ENCODE measurements at places on chromosomes 6 and 20.

- peak; percentile 89 for DNase-seq
Measured at GRCh38 chr6:165662749-165663376, at the start of gene PDE10A. PDE10A (minus strand) TSS chr6:165663241; CDS start chr6:165662811, 430 bp downstream.

GRCh38 chr6:42690151-42690702 lies 32.2 kb downstream of the PRPH2 start:
- DNase-seq: no peak

GRCh38 chr6:153437193-153437592 lies 306.1 kb upstream of the RGS17 start:
- DNase-seq: no peak

DNA sequence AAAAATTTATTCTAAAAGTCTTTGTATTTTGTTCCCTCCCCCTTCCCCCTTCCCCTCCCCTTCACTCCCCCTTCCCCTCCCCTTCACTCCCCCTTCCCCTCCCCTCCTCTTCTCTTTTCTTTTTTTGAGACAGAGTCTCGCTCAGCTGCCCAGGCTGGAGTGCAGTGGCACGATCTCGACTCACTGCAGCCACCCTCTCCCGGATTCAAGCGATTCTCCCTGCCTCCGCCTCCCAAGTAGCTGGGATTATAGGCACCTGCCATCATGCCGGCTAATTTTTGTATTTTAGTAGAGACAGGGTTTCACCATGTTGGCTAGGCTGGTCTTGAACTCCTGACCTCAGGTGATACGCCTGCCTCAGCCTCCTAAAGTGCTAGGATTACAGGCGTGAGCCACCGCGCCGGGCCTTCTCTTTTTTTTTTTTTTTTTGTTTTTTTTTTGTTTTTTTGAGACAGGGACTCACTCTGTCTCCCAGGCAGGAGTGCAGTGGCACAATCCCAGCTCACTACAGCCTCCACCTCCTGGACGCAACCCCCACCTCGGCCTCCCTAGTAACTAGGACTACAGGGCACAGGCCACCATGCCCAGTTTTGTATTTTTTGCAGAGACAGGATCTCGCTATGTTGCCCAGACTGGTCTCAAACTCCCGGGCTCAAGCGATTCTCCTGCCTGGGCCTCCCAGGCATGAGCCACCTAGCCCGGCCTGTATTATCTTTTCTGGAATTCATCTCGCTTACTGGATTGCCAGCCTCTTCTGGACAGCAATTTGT lies 1.1 kb upstream of the AFG1L start:
- no peak for DNase-seq

GRCh38 chr6:3456395-3456897 lies 404 bp downstream of the SLC22A23 start:
- DNase-seq: no peak

GRCh38 chr6:47952640-47953039 lies 158.4 kb downstream of the PTCHD4 start:
- DNase-seq: no peak

- DNase-seq: no peak
Measured at GRCh38 chr6:107737397-107737793, 86.7 kb downstream of the SCML4 start.

GRCh38 chr6:71072508-71072907 lies 115.6 kb upstream of the B3GAT2 start:
- no peak for DNase-seq

DNA sequence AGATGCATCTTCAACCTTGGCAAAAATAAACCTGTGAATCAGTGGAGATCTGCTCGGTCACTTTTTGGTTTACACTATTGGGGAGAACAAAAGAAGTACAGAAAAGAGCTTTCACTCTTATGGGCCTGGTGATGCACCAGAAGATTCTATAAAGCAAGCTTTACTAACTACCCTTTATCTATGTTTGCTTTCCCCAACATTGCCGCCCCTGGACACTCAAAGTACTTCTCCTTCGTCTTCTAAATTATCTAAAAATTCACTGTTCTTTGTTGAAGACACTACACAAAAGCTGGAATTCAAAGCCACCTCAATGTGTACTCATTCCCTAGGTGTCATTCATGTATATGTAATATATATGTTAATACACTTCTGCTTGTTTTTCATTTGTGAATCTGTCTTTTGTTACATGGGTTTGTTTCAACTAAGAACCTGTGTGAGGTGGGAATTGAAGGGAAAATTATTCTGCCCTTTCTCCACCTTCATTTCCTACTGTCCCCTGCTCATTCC lies 97.9 kb upstream of the BTN3A2 start:
- no peak for DNase-seq

- DNase-seq: no peak
Measured at GRCh38 chr6:111648100-111648499, 42.4 kb upstream of the TRAF3IP2 start.

DNA sequence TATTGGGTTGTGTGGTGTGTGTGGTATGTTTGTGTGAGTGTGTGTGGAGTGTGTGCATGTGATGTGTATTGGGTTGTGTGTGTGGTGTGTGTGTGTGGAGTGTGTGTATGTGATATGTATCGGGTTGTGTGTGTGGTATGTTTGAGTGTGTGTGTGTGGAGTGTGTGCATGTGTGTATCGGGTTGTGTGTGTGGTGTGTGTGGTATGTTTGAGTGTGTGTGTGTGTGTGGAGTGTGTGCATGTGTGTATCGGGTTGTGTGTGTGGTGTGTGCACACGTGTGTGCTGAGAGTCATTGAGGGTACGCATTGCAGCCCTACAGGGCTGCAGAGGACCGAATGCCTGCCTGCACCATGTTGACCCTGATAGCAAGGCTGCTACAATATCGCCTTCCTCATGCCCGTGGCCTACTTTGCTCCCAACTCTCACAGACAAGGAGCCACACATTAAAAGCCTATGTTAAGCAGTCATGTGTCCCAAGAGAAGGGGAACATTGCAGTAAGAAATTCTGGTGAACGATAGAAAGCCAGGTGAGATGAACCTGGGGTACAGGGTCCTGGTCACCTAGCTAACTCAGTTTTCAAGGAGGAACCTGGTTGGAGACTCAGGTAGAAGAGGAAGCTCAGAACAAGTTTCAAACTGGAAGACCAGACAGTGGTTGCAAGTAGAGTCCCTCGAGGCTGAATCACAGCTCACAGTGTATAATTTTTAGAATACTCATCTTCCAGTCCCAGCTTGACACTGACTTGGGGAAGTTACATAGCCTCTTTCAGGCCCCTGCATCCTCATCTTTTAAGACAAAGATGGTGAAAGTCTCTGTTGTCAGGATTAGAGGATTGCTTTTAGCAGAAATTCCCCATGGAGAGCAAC lies 45.7 kb upstream of the TMEM170B start:
- no peak for DNase-seq

DNA sequence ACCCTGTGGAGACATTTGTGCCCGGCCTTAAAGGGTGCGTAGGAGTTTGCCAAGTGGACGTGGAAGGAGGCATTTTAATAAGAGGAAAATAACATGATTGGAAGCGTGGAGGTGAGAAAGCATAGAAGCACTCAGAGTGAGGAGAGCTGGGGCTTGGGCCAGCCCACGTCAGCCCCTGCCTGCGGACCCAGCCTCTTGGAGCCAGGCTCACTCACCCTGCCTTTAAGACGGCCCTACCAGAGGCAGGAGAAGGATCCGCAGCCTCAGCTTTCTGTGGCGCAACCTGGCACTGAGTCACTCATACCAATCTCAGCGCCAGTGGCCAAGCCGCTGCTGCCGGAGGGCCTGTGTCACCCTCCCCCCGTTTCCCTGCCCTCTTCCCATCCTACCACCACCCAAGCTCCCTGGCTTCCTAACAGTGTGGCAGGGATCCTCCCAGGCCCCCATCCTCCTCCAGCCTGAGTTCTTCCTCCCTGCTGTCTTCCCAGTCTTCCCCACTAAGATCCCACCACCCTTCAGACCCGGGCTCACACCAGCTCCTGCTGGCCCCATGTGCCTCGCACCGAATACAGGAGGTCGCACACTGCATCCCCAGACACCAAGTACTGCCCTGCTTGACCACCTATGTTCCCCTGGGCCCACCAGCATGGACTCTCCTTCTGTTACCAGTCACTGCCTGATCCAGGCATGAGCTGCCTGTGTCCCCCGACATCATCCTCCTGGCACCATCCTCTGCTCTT lies 285.2 kb downstream of the UST start:
- no peak for DNase-seq

- DNase-seq: no peak
Measured at GRCh38 chr20:21640556-21640955, 64.9 kb upstream of the PAX1 start.

DNA sequence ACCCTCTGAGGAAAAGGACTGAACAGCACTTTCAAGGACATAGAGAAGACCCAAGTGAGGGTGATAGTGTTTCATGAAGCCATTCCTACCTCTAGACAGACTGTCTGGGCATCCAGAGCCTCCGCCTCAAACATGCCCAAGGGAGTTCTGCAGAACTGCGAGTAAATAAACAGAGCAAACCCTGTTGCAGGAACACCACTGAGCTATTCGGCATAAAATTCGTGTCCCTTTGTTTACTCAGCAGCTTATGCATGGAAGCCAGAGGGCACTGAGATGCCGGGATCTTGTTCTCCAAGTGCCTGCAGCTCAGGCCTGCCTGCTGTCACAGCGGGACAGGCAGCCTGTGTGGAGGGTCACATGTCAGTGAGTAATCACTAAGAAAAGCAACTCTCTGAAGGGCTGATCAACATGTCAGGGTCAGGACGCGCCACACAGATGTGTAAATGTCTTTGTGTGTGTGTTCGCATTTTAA lies 164.9 kb upstream of the HEY2 start:
- peak; percentile 74 for DNase-seq

- no peak for DNase-seq
Measured at GRCh38 chr20:623021-623420, 12.9 kb upstream of the TCF15 start.

GRCh38 chr20:8152183-8152582 lies 20.1 kb downstream of the PLCB1 start:
- no peak for DNase-seq

DNA sequence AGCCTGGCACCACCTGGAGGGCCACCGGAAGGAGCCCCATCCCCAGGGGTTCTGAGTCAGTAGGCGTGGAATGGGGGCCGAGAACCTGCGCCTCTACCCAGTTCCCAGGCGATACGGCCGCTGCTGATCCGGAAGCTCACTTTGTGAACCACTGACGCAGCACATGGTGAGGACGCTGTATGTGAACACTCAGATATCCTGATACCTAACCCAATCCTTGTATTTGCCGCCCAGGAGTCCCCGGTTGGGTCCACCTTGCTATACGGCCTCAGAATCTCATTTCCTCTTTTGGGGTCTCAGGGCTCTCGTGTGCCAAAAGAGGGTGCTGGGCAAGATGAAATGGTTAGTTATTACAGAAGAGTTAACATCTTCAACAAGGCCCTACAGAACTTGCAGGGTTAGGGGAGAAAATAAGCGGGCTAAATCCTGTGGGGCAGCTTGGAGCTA lies 604 bp upstream of the RAB5IF start:
- peak; percentile 50 for DNase-seq

DNA sequence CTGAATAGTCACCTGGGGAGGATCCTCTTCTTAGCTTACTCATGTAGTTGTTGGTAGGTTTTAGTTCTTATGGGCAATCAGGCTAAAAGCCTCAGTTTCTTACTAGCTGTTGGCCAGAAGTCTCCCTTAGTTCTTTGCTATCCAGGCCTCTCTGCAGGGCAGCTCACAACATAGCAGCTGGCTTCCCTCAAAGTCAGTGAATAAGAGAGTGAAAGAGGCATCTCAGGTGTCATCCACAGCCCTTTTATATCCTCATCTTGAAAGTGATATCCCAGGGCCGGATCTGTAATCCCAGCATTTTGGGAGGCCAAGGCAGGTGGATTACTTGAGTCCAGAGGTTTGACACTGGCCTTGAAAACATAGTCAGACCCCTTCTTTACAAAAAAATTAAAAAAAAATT lies 42.1 kb upstream of the FOXA2 start:
- no peak for DNase-seq

GRCh38 chr6:158909938-158910337 lies 90.1 kb downstream of the RSPH3 start:
- no peak for DNase-seq

GRCh38 chr6:167660424-167660823 lies 166.3 kb upstream of the AFDN start:
- DNase-seq: no peak
